ENCODE measurements at places on chromosomes 6 and 20.
A peak's percentile ranks its signal among the peaks of the same experiment; 100 is the strongest.

GRCh38 chr6:111857674-111858337, 15.4 kb downstream of the FYN start:
- no peak for DNase-seq

- no peak for DNase-seq
Observed at GRCh38 chr6:159639721-159640120, 53.3 kb downstream of the SOD2 start.

DNA sequence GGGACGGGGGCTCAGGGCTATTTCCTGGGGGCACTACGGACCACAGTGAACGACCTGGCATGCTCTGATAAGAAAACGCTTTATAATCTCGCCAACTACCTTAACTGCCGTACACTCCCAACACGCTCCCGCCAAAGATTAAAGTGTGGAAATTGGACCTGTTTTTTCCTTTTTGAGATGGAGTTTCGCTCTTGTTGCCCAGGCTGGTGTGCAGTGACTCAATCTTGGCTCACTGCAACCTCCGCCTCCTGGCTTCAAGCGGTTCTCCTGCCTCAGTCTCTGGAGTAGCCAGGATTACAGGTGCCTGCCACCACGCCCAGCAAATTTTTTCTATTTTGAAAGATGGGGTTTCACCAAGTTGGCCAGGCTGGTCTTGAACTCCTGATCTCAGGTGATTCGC, 346 bp upstream of the SLC44A4 start:
- no peak for DNase-seq

- no peak for DNase-seq
Observed at GRCh38 chr6:14544666-14545065, 427.1 kb downstream of the CD83 start.

- no peak for DNase-seq
Observed at GRCh38 chr6:102064142-102064541, 670.6 kb downstream of the GRIK2 start.

DNA sequence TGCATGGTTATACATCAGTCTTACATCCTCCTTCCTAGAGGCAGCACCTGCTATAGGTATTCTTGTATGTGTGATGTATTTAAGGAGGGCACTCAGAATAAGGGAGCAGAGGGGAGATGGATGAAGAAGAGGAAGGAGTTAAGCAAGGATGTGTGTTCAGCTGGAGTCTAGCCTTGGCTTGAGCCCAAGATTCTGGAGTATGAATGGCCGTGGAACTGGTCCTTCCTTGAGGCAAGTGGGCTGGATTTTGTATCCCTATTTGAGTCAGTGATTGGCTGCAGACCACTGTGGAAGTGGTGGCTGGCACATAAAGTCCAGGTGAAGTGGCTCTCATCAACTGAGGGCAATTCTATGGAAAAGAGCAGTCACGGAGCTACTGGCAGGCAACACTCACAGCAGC, 112.0 kb upstream of the RNF24 start:
- DNase-seq, result peak; percentile 26

- DNase-seq, result no peak
Observed at GRCh38 chr6:161017766-161018564, 26.4 kb downstream of the MAP3K4 start.

- no peak for DNase-seq
Observed at GRCh38 chr6:112172540-112172939, 81.8 kb downstream of the LAMA4 start.

DNA sequence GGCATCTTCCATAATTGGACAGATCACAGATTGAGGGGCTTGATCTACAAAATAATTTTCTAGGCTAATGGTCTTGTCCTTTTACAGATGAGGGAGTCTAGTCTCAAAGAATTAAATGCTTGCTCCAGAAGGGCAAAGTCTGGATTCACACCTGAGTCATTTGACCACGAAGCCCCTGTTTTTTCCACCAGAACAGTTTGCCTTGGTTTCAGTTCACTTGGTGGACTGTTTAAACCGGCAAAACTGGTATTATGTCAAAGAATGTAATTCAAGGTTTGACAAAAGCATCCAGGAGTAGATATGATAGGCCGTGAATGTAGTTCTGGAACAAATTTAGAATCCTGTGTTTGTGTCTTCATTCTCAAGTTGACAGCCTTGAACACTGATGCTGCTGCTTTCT, 3.3 kb downstream of the MYO6 start:
- peak; percentile 46 for DNase-seq

DNA sequence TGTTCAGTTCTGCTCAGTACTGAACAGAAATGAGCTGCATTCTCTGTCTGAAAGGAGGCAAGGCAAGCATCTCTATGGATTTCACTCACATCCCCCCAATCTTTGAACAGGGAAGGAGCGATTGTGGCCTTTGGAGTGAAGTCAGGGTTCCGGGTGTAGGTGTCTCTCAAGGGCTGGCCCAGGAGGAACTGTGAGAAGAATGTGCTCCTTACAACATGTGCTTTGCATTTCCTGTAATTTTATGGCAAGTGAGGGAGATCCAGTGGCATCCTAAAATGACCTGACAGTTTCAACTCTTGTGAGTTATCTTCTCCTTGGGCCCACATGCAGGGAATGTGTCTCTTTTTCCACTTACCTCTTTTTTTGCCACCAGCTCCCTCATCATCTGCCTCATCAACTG, 63.0 kb upstream of the RIN2 start:
- DNase-seq, result no peak

- no peak for DNase-seq
Observed at GRCh38 chr20:1955217-1955616, 38.6 kb downstream of the PDYN start.

- DNase-seq, result no peak
Observed at GRCh38 chr6:7902221-7902620, 8.4 kb downstream of the TXNDC5 start.

DNA sequence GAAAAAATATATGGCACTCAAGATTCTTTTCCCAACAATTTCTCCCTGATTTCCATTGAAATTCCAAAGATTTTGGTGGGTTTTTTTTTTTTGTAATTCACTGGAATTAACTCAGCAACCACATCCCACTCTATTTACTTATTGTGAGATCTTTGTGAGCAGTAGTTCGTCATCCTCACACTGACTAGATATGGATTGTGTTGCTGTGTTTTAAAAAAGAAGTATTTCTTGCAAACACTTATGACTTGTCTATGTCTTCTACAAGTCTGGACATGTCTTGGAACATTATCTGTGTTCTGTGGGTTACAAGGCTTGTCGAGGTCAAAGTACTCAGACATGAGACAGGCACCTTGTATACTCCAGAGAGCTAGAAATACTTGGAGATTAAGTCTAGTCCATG, 7.3 kb upstream of the TENT5A start:
- DNase-seq, result peak; percentile 92

- no peak for DNase-seq
Observed at GRCh38 chr6:12271997-12272396, 18.2 kb upstream of the EDN1 start.

- peak; percentile 97 for DNase-seq
Observed at GRCh38 chr6:26223650-26224546, 136.7 kb downstream of the HFE start.

- peak; percentile 90 for DNase-seq
Observed at GRCh38 chr6:134029495-134030455, 22.6 kb downstream of the SLC2A12 start.

DNA sequence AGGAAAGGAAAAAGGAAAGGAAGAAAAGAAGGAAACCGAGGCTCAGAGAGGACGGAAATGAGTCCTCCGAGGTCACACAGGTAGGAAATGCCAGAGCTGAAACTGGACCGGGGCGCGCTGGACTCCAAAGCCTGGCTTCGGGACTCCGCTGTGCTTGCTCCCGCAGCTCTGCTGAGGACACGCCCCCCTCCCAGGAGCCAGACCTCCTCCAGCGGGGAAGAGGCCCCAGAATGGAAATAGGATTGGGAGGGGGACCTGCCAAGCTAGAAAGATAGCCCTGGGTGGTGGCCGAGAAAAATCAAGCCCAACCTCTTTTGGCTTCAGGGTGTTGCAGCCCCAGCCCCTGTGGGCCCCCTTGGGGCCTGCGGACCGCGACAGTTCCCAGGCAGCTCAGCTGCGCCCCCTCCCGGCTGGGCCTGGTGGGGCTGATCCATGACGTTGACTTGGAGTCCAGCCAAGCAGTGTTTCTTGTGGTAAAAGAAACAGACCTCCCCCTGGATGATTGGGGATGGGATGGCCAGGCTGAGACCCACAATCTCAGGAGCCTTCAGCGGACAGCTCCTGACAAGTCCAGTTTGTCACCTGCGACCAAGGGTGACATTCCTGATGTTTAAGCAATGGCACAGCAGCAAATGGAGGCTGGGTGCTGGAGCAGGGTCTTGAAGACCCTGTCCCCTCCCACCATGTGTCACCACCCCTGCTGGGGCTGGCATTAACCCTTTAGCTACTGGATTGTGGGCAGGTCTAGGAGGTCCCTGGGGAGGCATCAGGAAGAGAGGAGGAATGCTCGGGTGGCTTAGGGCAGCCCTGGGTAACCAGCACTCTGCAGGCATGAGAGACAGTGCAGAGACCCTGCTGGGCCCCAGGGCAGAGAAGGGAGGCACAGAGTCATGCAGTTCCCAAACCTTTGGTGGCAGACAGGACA, 55.4 kb downstream of the RIPOR3 start:
- peak; percentile 30 for DNase-seq

GRCh38 chr6:166656230-166657151, 29.4 kb upstream of the RPS6KA2 start:
- no peak for DNase-seq

DNA sequence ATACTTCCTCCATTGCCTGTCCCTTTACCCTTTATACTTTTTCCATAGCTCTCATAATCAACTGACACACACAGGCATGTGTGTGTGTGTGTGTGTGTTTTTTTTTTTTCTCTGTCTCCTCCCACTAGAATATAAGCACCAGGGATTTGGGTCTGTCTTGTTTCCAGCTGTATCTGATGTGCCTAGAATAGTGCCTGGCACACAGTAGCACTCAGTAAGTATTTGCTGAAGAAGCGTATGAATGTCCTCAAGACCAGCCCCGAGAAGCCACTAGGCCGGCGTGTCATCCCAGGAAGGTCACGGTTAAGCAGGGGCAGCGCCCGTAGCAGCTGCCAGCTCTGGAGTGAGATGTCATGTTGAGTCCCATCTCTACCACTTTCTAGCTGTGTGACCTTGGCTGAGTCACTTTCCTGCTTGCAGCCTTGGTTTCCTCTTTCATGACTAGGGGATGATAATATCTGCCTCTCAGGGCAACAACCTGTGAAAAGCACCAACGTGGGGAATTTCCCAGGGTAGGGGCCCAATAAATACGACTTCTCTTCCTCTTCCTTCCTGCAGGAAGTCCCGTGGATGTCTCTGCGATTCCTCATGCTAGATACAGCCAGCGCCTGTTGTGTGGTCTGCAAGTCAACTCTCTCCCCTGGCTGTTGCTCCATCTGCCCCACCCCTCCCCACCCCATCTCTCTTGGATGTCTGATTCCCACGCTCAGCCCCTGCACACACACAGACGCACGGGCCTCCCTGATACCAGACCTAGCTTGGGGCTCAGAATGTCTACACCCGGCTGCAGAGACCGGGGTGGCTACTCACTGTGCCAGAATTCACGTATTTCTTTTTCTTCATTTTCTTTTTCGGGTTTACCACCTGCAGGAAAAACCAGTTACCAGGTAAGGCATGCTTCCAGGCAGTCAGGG, 58.1 kb downstream of the RAB44 start:
- DNase-seq, result peak; percentile 81

- peak; percentile 13 for DNase-seq
Observed at GRCh38 chr6:22332711-22333110, 35.9 kb upstream of the PRL start.

DNA sequence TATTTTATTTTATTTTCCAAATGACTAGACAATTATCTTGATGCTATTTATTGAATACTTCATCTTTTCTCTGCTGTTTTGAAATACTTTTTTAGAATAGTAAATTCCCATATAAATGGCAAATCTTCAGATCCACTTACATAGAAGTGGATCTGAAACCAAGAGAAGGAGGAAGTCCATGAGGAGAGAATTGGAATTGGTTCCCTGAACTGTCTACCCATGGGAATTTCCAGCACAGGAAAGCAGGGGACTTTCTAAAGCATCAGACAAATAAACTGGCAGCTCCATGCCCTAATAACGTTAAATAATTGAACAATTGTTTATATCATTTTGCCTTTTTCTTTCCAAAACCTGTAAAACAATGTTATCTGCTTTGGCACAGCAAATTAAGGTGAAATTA, 47.1 kb upstream of the PNRC1 start:
- DNase-seq, result no peak

DNA sequence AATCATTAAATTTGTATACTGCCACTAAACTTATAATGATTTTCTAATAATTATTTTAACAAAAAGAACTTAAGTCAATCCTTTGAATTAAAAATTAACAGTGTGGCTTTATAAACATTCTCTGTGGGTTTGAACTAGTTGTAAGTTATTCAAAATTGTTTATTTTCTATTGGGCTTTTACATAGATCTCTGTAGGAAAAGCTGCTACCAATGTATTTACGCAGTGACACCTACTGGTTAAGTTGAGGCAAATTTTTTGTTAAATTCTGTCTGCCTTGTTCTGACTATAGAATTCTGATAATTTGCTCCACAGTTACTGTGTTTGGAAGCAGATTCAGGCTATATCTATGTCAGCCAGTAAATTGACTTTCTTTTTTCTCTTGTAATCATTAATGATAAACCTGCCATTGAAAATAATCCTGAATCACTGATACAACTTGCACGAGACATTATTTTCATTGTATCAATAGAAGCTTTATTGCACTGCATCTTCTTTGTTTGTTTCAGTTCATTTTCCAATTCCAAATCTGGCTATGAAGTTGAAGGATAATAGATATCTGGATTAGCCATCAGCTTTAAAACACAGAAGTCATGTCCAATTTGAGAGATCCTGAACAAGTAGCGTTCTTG, 66.0 kb upstream of the UTRN start:
- DNase-seq, result peak; percentile 63

- DNase-seq, result peak; percentile 33
Observed at GRCh38 chr6:54112151-54112650, 958 bp downstream of the MLIP start.

- DNase-seq, result no peak
Observed at GRCh38 chr6:131758920-131759319, 48.1 kb upstream of the CTAGE9 start.

GRCh38 chr6:153047386-153047785, 44.9 kb upstream of the MTRF1L start:
- no peak for DNase-seq

DNA sequence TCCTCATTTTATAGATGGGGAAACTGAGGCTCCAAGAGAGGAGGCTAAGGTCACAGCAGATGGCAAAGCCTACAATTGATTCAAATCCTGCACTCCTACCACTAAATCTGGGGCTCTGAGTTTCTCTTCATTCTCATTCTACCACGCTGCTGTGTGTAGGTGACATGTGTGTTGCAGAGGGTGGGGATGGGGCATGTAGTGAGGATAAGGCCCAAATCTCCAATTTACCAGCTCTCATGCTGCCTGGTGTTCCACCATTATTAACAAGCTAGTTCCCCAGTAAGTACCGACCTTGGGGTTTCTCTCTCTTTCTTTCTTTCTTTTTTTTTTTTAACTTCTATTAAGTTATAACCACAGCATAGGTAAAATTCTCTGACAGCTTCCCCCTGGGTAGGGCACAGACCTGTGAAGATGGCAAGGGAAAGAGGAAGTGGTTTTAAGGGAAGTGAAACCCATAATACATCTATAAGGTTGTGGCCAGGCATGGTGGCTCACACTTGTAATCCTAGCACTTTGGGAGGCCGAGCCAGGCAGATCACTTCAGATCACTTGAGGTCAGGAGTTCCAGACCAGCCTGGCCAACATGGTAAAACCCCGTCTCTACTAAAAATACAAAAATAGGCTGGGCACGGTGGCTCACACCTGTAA, 13.0 kb upstream of the MATN4 start:
- no peak for DNase-seq
